BJ (cell line): ENCODE measurements at places on chromosomes 3 and 15.

- DNase-seq, result peak; percentile 80
Observed at GRCh38 chr3:152385761-152386160, 117.0 kb downstream of the MBNL1 start.

GRCh38 chr3:118495206-118495605, 539.4 kb downstream of the IGSF11 start:
- DNase-seq, result no peak

GRCh38 chr3:114318295-114318694, 24.5 kb downstream of the TIGIT start:
- no peak for DNase-seq

- no peak for DNase-seq
Observed at GRCh38 chr3:110644203-110644602, 427.4 kb upstream of the NECTIN3 start.

DNA sequence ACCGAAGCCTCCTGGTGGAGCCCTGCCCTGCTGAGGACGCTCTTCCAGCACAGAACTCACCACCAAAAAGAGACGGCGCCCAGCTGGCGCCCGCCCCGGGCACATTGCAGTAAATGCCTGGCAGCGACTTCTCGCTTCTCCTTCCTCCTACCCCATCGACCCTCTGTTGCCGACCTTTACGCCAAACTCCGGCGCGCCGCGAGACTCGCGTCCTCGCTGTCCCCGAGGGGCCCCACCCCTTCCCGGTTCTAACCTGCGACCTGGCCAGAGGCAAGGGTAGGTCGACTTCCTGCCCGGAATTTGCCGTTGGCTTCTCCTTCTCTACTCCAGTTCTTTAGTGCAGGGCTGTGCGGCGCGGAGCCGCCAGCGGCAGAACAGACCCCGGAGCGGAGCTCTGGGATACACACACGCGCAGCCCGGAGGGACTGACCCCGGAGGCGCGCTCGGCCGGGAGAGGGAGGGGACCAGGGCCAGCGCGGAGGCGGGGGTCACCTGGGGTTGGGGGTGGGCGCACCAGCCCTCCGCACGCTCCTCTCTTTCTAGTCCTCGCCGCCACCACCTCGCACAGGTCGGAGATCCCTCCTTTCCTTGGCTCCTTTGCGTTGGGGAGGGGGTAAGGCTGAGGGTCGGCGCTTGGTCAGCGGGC, 226.6 kb upstream of the AZI2 start:
- no peak for DNase-seq

DNA sequence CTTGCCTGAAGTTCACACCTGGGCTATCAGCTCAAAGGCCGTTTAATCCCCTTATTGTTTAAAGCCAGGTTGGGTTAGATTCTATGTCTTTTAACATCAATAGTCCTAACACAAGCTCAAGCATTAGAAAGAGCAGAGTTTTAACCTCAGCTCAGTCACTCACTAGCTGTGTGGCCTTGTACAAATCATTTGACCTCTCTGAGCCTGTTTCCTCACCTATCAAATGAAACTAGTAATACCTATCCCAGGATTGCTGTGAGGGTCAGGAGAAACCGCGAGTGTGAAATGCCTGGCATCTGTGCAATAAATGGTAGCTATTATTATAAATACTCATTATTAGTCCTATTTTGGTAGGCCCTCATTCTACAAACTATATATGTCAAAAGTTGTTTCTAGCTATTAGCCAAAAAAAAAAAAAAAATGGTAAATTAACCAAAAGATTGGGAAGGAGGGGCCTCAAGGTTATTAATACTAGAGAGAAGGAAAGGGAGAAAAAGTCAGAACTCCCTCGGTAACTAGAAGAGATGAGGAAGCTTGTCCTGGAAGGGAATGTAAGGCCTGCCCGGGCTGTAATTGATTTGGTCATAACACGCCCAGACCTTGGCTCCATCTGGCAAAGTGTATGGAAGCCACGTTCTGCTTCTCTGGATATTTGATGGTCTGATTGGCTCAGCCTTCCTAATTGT, 510.5 kb upstream of the PROK2 start:
- DNase-seq, result no peak

- DNase-seq, result no peak
Observed at GRCh38 chr15:74011610-74012009, 17.1 kb downstream of the PML start.

- no peak for DNase-seq
Observed at GRCh38 chr15:28113394-28114113, 14.4 kb upstream of the OCA2 start.

DNA sequence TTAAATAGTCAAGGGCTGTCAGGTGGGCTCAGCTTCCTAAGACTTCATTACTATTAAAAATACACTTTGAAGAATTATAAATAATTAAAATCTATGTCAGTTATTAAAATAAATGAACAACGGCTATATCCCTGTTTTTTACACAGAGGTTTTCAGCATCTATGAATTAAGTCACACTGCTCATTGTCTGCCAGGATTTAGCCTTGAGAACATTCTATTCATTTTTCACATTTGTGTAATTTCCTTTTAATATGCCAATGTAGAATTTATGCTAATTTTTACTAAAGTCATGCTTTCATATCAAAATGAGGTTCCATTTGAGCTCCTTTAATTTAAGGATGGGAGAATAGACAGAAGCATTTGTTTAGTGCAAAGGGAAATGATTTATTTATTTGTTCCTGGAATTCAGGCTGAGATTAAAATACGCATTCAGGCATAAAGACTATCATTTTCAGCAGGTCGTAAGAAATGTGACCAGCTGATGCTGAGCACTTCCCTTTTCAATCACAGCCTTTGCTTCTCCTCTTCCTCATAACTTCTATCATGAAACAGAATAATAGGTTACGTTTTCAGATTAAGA, 345.1 kb downstream of the MFSD1 start:
- DNase-seq, result no peak

DNA sequence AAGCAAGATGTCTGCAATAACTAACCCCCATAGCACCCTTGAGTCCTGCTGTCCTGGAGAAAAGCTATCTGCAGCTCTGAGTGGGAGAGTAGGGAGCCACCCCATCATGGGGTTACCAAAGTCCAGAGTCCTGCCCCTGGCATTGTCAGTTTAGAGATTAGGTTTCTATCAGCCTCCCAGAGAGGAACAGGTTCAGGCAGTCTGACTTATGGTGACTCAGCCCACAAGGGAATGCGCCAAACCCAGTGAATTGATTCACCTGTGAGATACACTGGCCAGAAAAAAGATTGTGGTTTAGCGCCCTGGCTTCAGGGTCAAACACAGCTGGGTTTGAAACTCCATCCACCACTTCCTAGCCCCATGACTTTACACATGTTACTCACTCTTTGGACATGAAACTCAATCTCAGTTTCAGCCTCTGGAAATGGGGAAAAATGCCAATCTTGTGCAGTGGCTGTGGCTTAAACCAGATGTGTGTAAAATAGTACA, 263.6 kb upstream of the HES1 start:
- DNase-seq, result peak; percentile 79

- DNase-seq, result no peak
Observed at GRCh38 chr3:168996622-168997021, 666.9 kb downstream of the MECOM start.

- DNase-seq, result no peak
Observed at GRCh38 chr3:135646873-135647272, 318.7 kb upstream of the PPP2R3A start.

DNA sequence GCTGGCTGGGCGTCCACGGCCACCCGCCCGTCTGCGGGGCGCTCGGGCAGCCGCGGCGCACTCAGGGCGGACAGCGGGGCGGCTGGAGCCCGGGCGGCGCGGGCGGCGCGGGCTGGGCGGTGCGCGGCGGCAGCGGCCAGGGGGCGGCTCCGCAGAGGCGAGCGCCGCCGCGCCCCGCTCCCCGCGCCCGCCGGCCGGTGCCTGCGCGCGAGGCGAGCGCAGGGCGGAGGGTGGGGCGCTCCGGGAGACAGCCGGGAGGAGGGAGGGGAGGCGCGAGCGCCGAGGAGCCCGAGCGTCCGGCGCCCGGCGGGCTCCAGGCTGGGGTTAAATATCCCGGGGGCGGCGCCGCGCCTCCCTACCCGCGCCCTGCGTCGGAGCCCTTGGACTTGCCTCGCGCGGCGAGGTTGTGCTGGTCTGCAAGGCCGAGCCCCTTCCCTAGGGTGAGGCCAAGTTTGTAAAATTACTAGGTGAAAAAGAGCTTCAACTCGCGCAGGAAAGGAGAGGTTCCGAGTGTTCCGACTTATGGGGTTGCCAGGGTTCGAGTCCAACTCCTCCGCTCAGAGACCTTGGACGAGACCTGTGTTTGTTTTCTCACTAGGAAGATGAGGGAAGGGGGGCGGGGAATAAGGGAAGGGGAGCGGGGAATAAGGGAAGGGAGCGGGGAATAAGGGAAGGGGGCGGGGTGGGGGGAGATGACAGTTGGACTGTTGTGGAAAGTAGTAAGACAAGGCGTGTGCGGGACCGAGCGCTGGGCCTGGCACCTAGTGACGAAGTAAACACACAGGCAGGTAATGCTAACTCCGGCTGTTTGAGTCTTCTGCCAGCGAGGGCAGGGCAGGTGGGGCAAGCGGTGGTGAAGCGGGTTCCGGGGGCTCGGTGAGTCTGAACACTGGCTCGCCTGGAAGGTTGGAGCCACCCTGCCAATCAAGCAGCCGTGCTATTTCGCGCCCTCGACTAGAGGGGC, at the start of gene TNFAIP8L3:
Gene TNFAIP8L3, minus strand, starts transcription at position 301 of the 964 bp plus-strand sequence. CDS start 311 bp downstream, outside the sequence.
- DNase-seq, result no peak

GRCh38 chr3:170386468-170386867, 29.0 kb downstream of the SKIL start:
- no peak for DNase-seq

DNA sequence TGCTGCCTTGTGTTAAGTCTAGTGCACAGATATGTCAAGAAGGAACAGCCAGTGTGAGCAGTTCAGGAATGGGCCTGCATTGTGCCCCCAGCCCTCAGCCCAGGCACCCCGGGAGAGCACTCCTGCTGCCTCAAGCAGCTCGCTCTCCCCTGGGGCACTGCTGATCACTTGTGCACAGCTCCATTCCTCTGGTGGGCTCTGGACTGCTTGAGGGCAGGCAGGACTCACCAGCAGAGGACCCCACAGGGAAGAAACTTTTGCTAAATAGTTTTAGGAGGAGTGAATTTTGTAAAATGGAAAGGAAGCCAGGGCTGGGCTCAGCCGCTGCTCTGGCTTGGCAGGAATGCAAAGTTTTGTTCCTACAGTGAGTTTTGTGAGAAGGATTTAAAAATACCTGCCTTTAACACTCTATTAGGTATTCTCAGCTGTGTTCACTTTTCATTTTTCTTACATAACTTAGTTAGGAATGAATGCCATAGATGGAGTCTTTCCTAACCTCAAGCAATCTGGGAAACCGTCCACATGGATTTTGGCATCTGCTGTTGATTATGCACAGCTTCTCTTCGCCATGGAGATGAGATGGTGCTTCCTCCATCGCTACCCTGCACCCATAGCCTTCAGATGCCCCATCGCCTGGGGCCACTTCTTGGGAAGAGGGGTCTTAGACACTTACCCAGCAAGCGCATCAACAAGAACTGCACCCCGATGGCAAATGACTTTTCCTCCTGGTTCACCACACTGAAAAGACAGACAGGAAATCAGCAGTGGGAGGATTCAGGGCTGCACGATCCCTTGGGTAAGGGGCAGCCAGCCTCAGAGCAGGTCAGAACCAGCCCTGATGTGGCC, 42.3 kb upstream of the RAB6B start:
- peak; percentile 79 for DNase-seq

- DNase-seq, result no peak
Observed at GRCh38 chr15:75232826-75233503, 25.2 kb upstream of the GOLGA6C start.

GRCh38 chr3:131735544-131735943, 232.8 kb upstream of the MRPL3 start:
- no peak for DNase-seq

DNA sequence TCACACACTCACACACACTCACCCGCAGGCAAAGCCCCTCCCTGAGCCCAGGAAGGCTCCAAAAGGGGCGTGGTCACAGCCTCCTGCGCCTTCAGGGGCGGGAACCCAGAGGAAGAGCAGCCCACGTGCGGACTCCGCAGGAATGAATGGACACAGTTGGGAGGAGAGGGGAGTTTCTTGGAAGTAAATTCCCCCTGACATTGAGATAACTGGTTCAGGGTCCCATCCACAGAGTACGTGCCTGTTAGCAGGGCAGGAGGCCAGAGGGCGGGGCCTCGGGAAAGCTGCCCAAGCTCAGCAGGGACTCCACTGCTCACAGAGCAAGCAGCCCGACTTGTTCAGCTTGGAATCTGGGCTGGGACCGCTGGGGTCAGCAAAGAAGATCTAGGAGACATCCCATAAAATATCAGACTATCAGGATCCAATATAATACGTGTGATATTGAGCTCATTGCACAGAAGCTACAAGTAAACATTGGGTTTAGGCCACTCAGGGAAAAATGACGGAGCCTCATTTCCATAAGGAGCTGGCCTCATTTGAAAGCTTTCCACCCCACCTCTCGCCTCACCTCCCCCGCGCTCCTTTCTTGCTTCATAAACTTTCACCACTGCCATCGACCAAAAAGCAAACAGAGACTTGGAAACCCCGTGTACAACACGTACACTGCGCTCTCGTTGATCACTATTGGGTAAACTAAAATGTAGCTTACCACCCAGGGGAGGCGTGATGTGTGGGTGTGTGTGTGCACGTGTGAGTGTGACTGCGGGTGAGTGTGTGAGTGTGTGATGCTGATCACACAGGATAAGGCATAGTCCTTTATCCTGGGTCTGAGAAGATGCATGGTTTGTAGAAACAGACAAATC, 36.0 kb downstream of the TM2D3 start:
- peak; percentile 19 for DNase-seq

DNA sequence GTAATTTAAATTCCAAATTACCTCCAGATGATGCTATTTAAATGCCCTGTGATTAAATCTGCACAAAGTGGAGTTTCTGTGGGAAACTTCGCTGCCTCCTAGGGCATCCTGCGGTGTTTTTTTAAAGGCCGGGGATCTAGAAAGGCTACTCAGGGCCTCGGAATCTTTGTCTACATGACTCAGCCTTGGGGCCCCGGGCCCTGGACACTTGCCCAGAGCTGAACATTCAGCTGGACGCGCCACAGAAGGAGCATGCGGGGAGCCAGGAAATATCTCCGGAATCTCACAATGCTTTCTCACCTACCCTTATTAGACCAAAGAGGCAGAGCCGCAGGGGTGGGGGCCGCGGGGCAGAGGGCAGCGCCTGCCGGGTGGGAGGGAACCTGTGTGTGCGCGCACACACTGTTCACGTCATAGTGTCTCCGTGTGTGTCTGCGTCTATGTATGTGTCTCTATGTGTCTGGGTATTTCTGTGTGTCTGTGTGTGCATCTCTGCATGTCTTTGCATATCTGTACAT, 145.5 kb upstream of the TPM1 start:
- DNase-seq, result peak; percentile 94

DNA sequence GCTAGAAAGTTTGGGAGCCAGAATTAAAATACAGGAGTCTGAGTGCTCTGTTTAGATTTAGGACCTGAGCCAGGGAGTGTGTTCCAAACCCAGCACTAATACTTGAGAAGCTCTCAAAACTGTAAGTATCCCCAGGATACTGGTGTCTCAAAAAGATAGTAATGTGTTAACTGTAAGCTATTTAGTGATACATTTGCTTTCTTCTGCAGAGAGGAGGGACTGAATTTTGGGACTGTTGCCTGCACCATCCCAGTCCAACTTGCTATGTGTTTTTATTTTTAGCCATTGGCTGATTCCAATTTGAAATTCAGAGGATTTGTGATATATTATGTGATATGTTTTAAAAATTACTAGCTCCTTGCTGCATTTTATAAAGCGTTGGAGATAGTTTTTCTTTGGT, 31.5 kb downstream of the UBE2E1 start:
- DNase-seq, result no peak
